Non-pigmented ciliary epithelial cell (primary cell): ENCODE measurements at places on chromosomes 5 and 9.

DNA sequence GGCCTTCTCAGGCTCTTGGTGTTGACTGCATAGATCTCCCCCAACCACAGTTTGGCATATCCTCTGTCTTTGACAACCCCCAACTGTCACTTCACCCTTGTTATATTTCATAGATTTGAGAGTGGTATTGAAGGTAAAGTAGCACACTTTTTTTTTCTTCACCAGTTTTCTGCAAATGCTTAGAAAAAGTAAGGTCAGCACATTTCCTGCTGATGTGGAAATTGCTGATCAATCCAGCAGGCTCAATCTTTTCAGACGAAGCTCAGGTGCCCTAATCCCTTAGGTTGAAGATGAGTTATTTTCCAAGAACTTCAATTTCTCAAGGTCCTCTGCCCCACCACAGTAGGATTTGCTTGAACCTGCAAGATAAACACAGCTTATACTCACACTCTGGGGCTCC lies 38.5 kb upstream of the ANKRD31 start:
- DNase-seq, result no peak

DNA sequence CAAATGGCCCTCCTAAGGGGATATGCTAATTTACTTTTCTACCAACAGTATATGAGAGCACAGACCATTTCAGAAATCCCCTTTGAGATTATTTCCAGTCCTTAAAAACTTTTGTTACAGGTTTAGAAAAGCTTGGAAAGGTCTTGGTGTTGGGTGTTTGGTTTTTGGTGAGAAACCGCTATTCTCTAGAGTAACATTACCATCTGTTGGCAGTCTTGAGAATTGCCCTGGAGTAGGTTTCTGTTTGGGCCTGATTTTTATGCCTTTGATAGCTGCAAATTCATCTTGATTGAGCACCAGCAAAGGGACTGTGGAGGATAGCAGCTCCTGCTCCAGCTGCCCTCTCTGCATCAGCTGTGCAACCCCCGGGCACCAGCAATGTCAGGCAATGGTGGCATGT lies 8.0 kb downstream of the NUDT2 start:
- no peak for DNase-seq

- DNase-seq, result no peak
Measured at GRCh38 chr5:33523208-33523771, 82.5 kb downstream of the TARS1 start.

DNA sequence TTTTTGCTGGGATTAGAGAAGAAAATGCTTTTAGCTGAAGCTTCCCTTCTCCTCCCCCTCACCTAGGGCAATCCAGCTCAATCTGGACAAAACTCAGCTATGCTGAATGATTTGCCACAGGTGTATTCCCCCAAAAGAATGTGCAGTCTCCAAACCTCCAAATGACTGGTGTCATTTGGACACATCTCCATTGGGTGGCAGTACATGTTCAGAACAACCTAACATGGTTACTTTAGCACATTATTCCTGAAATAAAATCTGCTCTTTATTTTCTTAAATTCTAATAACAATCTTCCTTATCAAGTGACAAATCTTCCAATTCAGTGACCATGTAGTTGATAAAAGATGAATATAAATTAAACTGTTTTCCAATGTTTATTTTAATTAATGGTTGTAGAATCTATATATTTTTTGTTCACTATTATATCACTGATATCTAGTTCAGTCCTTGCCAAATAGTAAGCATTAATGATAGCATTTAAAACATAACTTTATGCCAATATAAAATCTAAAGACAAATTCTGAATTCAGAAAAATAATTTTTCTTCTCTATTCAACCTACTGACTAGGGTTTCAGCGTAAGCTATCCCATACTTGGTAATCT lies 61.3 kb upstream of the MOCS2 start:
- DNase-seq, result no peak

- no peak for DNase-seq
Measured at GRCh38 chr9:20562051-20562450, 60.2 kb downstream of the MLLT3 start.

DNA sequence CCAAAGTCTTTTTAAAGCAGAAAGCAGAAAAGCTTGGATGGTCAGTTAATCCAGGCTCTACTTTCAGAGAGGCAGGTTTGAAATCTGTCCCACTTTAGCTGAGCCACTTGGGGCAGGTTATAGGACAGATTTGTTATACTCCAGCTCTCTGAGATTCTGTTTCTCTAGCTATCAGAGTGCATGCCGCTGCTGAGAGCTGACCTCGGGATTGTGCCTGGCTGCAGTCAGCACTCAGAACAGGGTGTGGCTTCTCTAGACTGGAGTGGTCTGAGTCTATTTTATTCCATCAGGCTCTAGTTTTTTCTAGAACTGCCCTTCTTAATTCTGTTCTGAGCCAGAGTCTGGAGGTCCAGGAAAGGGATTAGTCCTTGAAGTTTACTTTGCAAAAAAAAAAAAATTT lies 67.7 kb downstream of the NDFIP1 start:
- DNase-seq, result no peak

GRCh38 chr5:177384134-177384533 lies at the start of gene SLC34A1:
TSS of gene SLC34A1 (plus strand) at chr5:177384434. CDS start at chr5:177385742, 1,308 bp downstream.
- DNase-seq, result no peak

GRCh38 chr9:133470427-133470924 lies 8.4 kb downstream of the SLC2A6 start:
- no peak for DNase-seq

GRCh38 chr5:154274828-154275185 lies 84.3 kb downstream of the GALNT10 start:
- no peak for DNase-seq

GRCh38 chr5:2303431-2304100 lies 420.8 kb upstream of the IRX4 start:
- DNase-seq, result no peak

GRCh38 chr9:128724744-128725211 lies 851 bp upstream of the ZDHHC12 start:
- DNase-seq, result peak; percentile 28

- no peak for DNase-seq
Measured at GRCh38 chr5:178058321-178059012, 54.9 kb upstream of the N4BP3 start.

DNA sequence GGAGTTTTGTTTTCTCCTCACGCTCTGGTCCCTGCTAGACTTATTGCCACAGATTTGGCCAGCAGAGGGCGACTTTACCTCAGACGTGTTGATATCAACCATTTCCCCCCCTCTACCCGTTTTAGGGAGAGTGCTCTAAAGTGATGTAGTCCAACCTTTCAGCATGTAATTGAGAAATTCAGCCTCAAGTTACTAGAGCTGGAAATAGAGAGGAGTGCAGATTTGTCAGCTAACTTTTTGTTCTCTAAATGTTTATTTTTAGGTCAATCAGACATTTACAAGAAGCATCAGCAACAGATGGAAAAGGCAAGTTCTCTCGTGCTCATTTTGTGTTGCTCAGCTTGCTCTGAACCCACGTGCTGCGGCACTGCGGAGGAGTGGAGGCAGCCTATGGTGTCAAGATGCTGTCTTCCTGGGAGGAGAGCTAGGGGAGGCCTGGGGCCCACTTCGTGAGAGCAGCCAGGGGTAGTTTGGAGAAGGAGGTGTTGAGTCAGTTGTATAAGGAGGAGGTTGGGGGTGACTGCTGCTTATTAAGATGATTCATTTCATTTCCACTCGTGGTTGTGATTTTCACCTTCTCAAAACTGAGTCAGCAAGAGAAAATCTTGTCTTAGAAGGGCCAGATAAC lies 53.6 kb downstream of the GPR107 start:
- DNase-seq, result peak; percentile 63

DNA sequence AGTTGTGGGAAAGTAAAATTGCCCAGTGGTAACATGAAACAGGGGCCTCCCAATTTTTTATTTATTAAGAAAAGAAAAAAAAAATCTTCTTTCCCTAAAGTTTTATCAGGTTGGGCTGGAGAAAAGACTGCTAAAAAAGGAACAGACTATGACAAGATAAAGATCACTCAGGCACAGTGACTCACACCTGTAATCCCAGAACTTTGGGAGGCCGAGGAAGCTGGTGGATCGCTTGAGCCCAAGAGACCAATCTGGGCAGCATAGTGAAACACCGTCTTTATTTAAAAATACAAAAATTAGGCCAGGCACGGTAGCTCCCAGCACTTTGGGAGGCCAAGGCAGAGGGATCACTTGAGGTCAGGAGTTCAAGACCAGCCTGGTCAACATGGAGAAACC lies 312.5 kb downstream of the CETN3 start:
- no peak for DNase-seq

- no peak for DNase-seq
Measured at GRCh38 chr5:174363934-174364333, 318.4 kb downstream of the NSG2 start.

DNA sequence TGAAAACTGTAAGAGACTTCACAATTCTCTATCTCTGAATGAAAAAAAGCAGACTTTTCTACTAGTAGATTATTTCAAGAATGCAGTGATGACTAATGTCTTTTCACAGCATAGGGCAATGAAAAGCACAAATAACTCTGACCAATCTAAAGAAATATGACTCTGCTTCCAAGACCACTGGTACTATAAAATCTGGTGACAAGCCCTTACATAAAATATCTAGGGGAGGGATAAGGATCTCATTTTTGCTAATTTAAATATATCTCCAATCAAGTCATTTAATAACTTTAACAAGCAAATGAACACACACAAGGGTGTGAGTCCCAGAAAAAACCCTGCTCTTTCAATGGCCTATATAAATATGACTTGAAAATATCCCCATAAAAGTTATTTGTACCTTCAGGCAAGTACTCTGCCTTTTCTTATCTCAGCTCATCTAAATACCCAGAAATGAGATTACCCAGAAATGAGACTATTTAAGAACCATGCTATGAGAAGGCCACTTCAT lies 105.2 kb downstream of the GNAQ start:
- peak; percentile 45 for DNase-seq

- DNase-seq, result no peak
Measured at GRCh38 chr9:76987594-76988200, 31.8 kb upstream of the FOXB2 start.

DNA sequence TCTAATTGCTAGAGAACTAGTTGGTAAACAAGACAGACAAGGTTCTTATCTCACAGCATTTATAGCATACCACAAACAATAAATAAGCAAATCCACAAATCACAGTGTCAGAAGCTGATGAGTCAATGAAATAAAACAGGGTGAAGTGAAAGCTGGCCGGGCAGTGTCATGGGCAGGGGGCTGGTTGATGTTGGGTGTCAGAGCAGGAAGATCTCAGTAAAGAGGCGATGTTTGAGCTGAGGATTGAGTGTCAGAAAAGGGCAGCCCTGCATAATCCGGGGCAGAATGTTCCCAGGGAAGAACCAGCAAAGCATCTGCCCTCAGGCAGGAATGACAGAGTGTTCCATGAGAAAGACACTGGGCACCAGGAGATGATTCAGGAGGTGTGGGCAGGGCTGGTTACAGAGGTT lies 183.4 kb downstream of the GOLPH3 start:
- DNase-seq, result no peak

GRCh38 chr5:123696921-123697341 lies 185.0 kb downstream of the CSNK1G3 start:
- DNase-seq, result no peak

- DNase-seq, result no peak
Measured at GRCh38 chr5:74199005-74199404, 441.5 kb downstream of the ENC1 start.

DNA sequence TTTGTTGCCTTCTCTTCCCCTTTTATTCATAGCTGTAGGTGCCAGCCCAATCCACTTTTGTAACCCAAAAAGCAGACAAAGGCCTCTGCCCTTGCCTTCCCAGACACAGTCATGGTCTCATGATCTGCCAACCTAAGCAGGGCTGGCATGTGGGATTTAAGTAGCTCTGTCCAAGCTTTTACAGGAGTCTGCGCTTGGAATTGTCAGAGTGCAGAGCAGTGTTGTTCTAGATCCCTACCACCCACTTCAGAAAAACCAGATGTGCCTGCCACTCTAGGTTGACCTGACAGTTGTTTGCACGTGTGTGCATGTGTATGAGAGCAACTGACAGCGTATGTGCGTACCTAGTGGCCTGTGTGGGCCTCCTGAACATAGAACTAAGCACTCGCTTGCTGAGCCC lies 87.8 kb upstream of the SPRY4 start:
- DNase-seq, result no peak

GRCh38 chr9:14797435-14797834 lies 74.9 kb upstream of the CER1 start:
- no peak for DNase-seq
